GDM1 (cell line): ENCODE measurements at places on chromosomes 1 and 21.
A peak's percentile ranks its signal among the peaks of the same experiment; 100 is the strongest.

DNA sequence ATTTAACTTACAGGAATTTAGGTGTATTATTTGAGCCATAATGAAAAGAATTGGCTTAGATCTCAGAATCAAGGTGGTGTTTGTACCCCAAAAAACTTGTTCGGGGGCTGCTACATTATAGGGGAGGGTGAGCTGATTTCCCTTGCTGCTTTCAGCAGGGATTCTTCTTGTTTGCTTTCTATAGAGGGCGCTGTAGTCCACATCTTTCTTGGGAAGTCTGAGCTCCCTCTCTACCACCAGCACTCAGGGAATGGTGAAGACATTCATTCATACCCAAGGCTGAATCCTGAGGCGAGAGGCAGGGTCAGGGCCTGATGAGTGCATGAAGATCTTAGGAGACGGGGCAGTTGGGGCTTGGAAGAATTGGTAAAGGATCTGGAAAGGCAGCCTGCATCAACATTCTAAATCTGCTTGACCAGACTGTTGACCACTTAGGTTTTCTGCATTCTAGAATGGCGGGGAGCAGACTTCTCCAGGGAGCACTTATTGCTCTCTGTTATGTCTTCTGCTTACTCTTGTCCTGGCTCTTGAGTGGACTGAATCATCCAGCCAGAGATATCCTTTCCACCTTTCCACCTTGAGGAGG, 18.9 kb downstream of the SPATA46 start:
- peak; percentile 29 for DNase-seq

DNA sequence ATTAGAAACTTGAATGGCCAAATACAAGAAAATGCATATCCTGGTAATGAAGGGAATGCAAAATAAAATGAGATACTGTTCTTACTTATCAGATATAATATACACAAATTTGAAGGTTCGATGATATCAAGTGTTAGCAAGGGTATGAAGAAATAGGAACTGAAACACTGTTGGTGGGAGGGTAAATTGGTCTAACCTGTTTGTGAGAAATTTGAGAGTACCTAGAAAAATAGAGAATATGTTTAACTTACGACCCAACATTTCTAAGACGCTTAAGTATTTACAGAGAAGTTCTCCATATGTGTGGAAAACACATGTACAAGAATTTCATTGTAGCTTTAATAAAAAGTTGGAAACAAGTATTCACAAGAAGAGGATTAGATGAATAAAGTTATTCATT, 25.9 kb downstream of the ATG4C start:
- DNase-seq, result no peak

GRCh38 chr1:164720440-164721227, 161.7 kb downstream of the PBX1 start:
- no peak for DNase-seq

DNA sequence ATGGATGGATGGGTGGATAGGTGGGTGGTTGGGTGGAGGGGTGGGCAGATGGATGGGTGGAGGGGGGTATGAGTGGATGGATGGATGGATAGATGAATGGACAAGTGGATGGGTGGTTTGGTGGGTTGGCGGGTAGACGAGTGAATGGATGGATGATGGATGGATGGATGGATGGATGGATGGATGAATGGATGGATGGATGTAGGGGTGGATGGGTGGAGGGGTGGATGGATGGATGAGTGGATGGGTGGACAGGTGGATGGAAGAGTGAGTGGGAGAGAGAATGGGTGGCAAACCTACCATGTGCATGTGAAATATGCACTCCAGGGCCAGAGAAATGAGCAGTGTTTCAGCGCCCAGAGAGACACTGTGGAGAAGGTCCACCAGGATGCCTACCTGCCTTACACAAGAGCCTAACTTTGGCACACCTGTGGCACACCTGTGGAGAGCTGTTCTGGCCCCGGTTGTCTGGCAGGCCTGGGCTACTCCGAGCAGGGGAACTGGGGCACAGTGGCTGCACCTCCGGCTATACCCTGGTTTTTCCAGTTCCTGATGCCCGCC, 12.8 kb downstream of the EPHA2 start:
- no peak for DNase-seq

DNA sequence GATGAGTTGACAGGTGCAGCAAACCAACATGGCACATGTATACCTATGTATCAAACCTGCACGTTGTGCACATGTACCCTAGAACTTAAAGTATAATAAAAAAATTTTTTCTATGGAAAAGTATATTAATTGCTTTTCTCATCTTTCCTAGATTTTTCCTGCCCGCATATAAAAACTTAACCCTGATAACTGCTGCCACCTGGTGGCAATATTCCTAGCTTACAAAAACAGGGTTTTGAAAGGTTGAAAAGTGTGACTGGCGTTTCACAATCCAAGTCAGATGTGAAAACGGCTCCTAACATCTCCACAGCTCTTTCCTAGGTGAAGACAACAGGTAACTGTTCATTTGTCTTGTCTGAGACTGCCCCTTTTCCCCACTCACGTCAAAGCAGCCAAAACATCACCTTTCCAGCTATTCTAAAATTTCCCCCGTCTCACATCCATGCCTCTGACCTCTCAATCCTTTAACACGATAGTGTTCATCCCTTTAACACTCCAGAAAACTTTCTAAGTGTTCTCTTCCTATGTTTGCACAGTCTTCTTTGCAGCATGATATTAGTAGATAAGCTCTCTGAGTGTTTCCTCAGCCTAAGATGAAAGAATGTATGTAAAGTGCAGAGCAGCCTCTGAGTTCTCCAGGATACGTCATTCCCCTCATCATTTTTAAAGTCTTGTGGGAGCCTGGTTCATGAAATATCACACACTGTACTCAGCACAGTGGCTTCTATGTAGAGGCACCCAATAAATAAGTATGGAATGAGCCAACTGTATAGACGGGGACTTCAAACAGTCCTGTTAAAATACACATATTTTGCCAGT, 27.5 kb downstream of the OVGP1 start:
- no peak for DNase-seq

DNA sequence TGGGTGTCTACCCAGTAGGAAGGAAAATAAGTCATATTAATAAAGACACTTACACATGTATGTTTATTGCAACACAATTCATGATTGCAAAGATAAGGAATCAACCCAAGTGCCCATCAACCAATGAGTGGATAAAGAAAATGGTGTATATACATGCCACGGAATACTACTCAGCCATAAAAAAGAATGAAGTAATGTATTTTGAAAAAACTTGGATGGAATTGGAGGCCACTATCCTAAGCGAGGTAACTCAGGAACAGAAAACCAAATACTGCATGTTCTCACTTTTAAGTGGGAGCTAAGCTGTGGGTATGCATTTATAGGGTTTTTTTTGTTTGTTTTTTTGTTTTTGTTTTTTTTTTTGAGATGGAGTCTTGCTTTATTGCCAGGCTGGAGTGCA, 49.1 kb downstream of the VANGL2 start:
- no peak for DNase-seq

DNA sequence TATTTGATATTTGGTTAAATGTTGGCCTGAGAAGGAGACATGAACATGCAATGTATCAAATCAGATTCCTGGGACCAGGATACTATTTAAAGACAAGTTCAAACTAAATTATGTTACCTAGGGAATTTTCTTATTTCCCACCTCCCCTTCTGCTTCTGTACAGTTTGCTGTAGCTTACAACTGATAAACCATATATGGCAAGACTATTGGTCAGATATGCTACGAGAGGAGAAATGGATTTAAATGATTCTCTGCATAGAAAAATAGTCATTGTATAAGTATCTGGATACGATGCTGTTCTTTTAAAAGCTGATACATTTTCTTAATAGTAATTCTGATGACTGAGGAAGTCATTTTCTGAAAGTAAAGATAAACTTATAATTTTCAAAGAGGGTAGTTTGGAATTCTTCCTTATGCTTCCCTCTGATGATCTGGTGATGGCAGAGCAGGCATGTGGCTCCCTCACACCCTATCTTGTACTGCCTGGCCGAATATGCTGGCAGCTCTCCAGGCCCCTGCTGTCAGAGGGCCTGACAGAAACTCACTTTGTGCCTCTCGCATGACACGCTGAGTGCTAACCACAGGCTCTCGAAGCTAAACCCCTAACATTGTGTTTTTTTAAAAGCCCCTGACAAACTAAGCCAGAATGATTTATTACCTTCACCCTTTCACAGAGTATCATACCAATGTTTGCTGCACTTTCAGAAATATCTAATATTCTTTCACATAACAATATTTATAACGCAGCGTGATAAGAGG, 19.4 kb downstream of the RRP15 start:
- DNase-seq, result peak; percentile 70

DNA sequence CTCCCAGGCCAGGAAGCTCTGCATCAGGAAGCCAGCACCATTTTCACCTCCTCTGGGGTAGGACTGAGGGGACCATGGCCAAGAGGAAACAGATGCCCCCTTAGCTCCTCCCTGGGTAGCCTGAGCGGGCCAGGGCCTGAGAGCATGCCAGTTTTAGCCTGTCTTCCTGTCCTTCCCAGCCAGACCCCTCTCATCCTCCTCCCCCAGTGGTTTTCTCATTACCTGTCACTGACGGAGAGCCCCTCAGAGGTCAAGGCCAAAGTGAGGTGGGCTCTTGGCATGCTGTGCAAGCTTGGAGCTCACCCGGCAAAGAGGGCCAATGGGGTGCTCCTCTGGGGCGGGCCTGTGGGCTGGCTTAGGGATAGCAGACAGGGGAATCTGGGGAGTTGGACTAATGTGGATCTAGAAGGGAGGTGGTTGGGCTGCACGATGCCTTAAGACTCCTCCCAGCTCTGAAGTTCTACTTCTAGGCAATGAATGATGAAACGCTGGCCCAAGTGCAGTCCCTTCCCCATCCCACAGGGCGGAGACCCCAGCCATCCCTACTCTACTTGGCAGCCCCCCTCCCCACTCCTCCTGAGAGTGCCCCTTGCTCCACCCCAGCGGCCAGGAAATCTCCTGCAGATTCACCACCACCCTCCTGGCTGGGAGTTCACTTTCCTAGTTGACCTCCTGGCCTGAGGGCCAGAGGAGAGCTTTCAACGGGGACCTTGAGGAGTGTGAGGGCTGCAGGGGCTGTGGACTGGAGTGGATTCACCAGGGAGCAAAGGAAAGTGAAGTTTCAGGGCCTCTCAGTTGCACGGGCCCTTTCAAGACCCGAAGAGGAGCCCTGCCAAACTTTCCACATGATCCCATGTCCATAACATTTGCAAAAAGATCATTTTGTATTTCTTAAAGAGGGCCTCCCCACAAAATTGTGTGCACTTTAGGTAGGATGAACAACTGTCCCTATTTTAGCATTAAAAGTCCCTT, 9.4 kb upstream of the LMNA start:
- no peak for DNase-seq
